Kidney epithelial cell (primary cell): ENCODE measurements at places on chromosomes 3 and 15.
A peak's percentile ranks its signal among the peaks of the same experiment; 100 is the strongest.

DNA sequence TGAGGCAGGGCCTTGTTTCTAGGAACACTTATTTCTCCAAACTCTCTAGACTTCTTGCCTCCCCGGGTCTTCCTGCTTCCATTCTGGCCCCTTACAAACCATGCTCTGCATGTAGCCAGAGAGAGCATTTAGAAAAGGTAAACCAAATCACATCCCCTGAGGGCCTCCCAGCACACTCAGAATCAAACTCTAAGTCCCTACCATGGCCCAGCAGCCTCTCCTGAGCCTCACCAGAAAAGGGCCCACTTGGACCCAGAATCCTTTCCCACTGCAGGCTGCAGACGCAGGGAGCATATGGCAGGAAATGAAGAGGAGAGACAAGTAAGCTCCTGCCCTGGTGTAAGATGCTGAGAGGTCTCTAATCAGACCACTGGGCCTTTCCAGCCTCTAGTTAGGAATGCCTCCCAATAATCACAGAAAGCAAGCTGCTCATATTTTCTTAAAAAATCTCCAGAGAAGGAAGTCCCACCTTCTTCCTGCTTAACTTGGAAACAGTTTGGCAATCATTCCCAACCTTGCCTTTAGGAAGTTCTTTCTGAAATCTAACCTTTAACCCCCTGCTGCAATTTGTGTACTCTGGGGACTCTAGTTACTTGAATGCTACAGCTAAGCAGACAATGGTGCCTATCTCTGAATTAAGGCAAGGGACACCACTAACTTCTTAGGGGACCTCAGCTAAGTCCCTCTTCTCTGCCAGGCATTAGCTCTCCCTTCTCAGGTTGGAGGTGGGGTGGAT lies 4.2 kb downstream of the AMOTL2 start:
- no peak for DNase-seq

DNA sequence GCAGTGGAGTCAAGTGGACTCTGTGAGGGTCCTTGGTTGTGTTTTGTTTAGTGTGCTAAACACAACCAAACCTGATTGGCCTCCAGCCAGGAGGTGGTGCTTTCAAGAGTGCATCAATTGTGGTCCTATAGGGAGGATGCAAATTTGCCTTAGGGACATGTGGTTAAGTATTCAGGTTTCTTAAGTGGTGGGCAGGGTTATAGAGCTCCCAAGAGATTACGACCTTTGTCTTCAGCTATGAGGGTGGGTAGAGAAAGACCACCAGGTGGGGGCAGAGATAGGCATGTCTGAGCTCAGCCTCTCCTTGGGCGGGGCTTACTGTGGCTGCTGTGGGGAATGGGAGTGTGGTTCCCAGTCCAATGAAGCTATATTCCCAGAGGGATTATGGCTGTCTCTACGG lies 186.6 kb downstream of the SQOR start:
- DNase-seq: no peak

DNA sequence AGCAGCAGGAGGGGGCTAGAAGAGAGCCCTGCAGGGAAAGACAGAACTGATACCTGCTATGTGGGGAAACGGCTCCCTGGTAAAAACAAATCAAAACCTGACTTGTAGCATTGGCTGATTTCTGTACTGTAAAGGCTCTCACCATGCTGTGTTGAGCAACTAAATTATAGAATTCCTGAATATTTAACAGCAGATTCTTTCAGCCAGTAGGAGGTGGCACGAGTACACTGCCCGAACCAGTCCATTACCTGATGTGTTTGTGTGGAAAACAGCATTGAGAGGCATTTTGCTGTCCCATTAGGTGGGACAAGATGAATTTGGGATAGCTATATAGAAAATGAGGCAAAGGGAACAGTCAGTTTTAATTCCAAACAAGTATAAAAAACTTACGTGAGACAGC lies 201.2 kb downstream of the ATP10A start:
- no peak for DNase-seq

- no peak for DNase-seq
Observed at GRCh38 chr15:40483919-40484318, 13.1 kb downstream of the CHST14 start.

- peak; percentile 56 for DNase-seq
Observed at GRCh38 chr15:32715276-32715675, 2.5 kb upstream of the GREM1 start.

- DNase-seq: no peak
Observed at GRCh38 chr3:195774917-195775316, 36.8 kb downstream of the MUC4 start.

- DNase-seq: peak; percentile 42
Observed at GRCh38 chr3:69649120-69650065, 89.9 kb upstream of the MITF start.

DNA sequence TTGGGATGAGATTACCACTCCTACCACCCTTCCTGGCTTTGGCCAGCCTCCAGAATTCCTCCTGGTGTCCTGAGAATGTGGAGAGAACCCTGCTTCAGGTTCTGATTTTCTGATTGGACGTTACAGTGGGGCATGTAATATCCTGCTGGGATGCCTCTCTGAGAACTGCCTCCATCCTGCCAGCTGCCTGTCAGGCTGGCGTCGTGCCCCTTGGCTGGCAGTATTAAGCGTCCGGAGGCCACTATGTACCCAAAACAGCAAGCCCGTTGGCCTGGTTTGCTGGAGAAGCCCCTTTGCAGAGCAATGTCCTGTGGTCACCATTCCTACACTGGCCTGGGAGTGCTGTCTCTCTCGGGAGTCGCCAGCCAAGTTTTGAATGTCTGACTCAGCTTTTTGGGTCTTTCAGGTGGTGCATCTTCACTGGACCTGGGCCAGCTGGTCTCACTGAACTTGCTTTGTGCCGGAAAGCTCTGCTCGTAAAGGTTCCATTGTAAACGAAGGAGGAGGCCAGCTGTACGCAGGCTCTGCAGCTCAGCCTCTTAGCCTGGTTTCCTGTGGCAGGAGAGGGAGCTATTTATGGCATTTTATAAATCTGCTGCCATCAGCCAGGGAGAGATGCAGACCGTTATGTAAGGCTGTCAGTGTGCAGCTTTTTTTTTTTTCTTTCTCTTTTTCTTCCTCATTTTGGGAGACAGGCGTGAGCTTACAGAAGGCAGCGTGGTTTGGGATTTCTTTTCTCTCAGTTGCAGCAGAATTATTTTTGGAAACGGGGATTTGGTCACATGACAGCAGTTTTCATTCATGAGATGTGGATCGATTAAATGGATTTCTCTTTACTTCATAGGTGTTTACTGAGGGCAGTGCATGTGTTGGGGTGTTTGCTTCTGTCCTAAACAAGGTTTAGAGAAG lies 19.0 kb upstream of the TRAK1 start:
- no peak for DNase-seq

DNA sequence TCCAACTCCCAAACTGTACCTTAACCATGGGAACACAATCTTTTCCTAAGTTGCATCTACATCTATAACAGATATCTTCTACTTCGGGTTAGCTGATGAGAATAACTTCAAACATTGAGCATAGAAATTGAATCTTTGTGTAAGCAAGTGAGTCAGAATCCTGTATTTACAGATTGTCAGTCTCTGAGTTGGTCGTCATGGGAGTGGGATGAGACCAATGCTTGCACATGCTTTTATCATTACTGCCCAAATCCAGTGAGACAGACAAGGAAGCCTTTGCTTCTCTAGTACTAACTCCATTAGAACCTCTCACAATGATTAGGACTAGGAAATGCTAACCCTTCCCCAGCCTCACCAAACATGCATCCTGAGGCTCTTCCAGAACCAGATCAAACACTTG lies 587.1 kb upstream of the ZNF717 start:
- DNase-seq: no peak

DNA sequence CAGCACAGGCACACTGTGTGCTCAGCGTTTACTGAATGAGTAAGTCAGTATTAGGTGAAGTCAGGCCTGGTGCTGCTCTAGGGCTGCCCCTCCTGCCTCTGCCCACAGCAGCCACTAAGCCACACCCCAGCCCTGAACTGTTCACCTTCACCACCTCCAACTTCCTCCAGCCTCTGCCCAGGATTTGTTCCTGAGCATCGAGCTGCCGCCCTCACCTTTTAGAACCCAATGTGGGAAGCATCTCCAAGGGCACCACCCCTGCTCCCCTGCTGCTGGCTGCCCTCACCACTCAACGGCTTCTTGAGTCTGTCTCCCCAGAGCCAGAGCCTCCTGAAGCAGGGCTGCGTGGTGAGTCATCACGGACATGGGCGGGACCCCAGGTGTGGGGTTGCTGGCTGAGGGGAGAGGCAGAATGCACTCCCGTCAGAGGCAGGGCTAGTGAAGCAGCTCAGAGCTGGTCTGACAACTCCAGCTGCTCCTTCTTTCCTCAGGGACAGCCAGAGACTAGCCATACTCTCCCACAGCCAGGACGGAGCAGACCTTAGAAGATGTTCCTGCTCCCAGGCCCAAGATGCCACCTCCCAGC lies 5.8 kb downstream of the HYAL2 start:
- DNase-seq: peak; percentile 91

DNA sequence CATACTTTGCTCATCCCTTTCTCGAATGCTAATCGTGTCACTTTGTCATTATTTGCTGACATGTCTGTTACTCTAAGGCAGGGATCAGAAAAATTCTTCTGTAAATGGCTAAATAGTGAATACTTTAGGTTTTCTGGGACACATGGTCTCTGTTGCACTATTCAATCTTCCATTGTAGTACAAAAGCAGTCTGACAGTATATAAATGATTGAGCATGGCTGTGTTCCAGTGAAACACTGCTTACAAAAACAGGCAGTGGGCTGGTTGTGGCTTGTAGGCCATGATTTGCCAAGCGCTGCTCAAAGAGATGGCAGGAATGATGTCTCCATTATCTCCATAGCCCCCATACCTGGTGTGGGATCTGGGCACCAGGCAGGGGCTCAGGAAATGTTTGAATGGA lies 45.6 kb downstream of the TMEM266 start:
- no peak for DNase-seq

DNA sequence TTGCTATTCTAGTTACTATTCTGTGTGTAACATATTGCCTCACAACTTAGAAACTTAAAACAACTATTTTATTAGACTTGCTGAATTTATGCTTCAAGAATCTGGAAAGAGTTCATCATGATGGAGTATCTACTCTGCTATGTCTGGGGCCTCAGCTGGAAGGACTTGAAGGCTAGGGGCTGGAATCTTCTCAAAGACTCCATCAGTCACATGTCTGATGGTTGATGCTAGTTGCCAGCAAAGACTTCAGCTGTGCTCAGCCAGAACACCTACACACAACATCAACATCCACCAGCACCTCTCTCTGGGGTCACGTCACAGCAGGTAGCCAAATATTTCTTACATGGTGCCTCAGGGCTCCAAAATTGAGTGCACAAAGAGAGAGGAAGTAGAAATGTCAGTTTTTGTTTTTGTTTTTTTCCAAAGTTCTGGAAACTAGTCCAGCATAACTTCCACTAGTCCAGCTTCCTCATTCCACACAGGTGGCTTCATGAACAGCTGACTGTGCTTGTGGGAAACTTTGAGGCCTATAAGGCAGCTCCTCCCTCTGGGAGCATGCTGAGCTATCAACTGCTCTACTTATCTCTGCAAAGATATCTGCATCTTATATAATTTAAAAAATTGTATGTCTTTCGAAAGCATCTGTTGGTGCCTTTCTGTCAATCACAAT lies 325.4 kb upstream of the AGTR1 start:
- DNase-seq: peak; percentile 18

- DNase-seq: no peak
Observed at GRCh38 chr3:172101107-172101506, 61.7 kb downstream of the FNDC3B start.

DNA sequence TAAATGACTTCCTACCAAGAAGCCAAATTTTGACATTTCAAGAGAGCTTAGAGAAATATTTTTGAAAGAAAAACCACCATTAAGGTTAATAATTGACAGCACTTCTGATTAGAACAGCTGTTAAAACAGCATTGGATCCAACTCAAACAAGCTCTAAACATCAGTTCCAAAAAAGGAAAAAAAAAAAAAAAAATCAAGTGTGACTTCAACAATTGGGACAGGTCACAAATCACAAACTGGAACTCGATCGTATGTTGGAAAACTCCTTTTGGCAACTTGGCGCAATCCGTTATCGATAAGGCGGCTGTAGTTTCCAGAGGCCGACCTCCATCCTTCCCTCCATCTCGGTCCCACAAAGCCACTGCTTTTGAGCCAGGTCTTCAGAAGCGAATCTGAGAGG lies 17.8 kb downstream of the TLE3 start:
- no peak for DNase-seq

GRCh38 chr3:9316881-9317361 lies 45.9 kb upstream of the THUMPD3 start:
- DNase-seq: no peak

DNA sequence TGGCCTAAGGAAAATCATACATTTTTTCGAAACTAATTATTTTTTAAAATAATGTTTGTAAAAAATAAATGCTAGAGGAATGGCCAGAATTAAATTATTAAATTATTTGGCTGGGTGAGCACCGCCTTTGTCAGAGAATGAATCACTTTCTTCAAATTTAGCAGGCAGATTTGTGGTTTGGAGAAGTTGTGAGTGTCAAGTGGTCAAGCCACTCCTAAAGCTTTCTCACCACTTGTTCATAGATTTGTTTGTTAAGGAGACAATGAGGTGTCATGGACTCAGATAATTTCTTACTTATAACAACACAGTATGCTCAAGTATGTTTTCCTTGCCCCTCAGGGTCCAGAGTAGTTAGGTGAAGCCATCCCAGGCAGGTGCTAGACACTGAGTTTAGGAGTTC lies 196.2 kb downstream of the TUSC7 start:
- DNase-seq: peak; percentile 7

DNA sequence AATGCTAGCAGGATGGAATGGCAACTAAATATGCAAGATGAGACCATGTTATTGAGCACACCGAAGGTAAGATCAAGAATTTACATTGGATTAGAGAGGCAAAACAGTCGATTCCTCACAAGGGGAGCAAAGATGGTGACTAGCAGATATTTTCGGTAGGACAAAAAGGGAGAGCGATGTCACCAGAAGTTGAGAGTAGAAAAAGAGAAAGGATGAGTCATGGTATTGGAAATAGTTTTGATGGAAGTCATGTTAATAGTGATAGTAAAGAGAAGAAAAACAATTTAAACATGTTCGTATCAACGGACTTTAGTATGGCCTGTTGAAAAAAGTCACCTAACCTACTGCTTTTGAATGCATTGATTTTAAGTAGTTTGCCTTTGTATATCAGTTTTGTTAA lies 55.0 kb downstream of the UBE2E2 start:
- no peak for DNase-seq

DNA sequence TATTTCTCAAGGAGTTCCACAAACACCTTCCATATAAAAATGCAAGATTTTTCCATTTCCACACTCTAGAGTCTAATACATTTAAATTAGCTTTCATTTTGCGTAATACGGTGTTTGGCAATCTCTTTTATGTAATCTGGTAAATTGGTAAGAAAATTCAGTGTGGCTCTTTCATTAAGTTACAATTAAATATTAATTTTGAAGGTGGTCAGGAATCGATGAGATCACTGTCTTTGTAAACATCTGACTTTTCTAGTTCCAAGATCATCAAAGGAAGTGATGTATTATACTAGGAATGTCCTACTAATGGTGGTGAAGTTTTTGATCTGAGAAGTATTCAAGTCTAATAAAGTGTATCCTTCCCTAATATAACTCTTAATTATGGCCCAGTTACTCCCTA lies 1.1 kb upstream of the UTS2B start:
- DNase-seq: peak; percentile 53

DNA sequence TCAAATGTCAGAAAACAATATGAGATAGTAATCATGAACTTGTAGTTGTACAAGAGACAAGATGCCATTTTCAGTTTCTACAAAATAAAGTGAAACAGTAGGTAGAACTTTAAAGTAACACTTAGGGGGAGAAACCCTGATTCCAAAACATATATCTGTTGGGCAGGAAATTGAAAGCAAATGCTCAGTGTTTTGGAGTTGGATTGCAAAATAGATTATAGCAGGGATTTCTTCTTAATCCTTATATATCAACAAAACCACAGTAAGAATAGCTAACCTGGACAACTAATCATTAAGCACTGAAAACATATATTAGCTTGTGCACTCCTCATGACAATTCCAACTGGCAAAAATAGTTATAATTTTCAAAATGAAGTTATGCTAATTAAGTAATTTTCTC lies 46.9 kb downstream of the COMMD2 start:
- DNase-seq: no peak
